NCI-H526 treated with DMSO at 0.1 percent for 48 hours (cell line): ENCODE measurements at places on chromosomes 6 and 20.

DNA sequence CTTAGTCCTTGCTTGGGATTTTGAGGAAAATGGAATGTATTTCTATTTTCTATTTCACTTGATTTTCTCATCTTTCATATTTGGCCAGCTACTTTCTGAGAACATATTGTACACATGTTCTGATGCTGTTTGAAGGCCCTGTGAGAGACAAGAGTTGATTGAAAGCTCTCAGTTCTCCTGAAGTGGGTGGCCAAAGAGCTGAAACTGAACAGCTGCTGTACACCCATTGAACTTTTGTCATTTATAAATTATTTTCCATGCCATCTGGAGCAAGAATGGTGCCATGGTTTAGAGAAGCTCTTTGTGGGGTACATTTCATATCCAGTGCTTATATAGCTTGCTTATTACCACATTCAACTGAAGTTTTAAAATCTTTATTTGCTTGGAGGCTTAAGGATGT is 298.3 kb downstream of the PRL start:
- DNase-seq, result no peak

- DNase-seq, result no peak
These were observed 60.7 kb downstream of the FAM229B start for GRCh38 chr6:112148103-112148502.

- DNase-seq, result no peak
These were observed 81.1 kb downstream of the PLCG1 start for GRCh38 chr20:41218466-41218865.

DNA sequence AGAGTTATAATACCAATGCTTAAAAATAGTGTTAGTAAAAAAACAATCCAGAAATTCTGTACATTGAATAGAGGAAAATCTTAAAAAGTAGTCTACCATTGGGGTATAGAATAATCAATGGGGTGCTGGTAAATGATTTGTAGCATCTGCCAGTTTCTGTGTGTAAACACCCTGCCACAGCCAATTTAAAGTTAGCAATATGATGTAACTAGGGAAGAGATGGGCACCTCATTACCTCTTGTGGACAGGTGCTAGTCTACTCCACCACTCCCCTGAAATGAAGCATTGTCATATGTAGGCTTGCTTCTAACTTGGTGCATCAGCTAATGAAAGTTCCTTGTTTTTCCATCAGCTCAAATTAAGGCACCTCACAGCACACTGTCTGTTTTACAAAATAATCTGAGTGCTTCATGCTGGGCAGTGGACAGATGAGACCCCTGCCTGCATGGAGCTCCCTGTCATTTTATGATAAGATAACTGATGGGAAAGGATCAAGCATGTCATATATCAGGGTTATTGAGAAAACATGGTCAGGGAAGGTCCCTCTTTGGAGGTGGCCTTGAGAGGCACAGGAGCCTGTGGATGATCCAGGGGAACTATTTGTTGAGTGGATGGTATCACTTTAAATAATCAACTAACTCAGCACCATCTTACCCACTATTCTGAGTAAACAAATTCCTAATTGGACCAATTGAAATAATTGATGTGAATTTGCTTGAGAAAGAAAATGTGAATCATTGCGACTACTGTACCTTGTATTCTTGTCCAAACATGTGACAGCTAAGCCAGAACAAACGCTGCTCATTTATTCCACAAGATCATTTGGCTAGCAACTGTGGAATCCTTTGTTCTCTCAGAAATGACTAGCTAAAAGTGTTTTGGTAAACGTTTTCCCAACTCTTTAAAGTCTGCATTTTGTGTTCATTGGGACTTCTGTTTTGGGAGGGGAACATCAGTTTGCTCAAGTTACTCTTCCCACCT is 45.9 kb upstream of the CSE1L start:
- DNase-seq, result no peak

DNA sequence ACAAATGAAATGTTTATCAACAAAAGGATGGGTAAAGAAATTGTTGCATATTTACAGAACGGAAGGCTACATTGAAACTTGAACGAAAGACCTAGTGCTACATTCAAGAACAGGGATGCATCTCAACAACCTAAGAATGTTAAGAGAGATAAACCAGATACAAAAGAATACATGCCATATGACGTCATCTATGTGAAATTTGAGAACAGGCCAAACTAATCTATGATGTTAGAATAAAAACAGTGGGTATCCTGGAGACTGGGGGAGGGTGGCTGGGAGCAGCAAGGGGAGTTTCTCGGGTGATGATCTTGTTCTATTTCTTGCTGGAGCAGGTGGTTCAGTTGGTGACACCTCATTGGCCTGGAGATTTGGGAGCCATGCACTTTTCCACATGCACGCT is 81.5 kb downstream of the SULF2 start:
- DNase-seq, result no peak

GRCh38 chr6:169158691-169159090 is 95.0 kb downstream of the THBS2 start:
- DNase-seq, result no peak

DNA sequence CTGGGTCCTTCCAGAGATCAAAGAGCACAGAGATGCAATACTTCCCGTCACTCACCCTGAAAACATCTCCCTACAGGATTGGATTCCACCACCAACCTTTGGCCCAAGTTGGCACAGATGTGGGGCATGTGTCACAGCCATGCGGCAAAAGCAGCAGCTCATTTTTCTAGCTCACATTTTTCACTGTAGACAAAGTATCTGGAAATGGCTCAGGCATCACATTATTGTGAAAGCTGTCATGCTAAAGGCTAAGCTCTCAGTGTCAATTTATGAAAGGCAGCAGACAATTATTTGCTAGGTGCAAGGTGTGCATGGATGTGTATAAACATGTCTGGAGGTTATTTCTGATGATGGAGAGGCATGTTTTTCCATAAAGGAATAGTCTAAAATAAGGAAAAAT is 248.8 kb upstream of the PRND start:
- DNase-seq, result no peak

- no peak for DNase-seq
These were observed 100.9 kb downstream of the QRSL1 start for GRCh38 chr6:106730264-106730663.

GRCh38 chr6:145548933-145549648 is 186.2 kb downstream of the EPM2A start:
- no peak for DNase-seq

DNA sequence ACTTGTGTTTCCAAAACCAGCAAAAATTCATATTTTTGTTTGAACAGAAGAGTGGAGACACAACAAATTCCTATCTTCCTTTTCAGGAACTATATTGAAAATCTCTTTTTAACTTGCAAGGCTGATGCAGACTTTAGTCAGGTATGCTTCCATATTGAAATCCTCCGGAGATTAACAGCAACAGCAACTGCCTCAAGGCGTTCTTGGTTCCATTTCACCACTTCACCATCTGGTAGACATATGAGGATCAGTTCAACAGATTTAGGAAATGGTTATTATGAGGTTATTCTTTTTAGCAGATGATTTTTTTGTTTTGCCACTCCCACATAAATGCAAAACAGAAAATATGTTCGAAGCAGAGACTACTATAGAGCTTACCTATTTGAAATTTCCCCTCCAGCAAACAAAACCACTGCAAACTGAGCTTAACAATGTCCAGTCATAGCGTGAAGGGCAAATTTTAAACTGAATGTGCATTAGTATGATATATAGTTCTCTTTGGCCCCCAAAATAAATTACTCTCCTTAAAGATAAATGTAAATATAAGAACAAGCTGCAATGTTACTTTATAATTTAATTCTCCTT is 520.5 kb upstream of the ADGRB3 start:
- DNase-seq, result no peak
